ENCODE measurements at places on chromosomes 5 and 9.
A peak's percentile ranks its signal among the peaks of the same experiment; 100 is the strongest.

DNA sequence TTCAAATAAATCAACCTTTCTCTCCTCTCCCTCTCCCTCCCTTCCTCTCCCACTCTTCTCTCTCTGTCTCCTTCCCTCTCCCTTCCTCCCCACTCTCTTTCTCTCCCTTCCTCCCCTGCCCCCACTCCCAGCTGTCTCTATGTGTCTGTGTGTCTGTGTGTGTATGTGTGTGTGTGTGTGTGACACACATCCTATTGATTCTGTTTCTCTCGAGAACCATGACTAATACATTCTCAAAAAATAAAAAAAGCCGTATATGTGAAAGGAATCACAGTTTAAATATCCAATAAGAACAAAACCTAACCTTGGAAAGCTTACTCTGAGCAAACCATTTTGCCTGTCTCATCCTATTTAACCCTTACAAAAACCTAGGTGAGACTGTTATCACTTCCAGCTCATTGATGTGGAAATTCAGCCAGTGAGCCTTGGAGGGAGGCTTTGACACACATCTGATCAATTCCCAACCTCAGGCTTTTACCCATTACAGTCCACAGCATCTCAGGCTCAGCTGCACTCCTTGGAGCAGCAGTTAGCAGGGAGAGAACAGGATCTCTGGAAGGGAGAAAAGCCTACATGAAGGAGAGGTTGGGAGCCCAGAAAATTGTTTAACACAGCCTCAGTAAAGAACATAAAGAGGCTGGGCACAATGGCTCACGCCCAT, 8.3 kb downstream of the HSD17B3 start:
- DNase-seq: no peak

GRCh38 chr9:86099701-86100364, 475 bp upstream of the GOLM1 start:
- peak; percentile 22 for DNase-seq

- no peak for DNase-seq
Measured at GRCh38 chr9:76290555-76290954, 103.7 kb downstream of the RFK start.

- DNase-seq: peak; percentile 81
Measured at GRCh38 chr9:105141146-105141975, 103.1 kb upstream of the SLC44A1 start.

GRCh38 chr5:167565189-167565954, 726.1 kb upstream of the WWC1 start:
- no peak for DNase-seq

DNA sequence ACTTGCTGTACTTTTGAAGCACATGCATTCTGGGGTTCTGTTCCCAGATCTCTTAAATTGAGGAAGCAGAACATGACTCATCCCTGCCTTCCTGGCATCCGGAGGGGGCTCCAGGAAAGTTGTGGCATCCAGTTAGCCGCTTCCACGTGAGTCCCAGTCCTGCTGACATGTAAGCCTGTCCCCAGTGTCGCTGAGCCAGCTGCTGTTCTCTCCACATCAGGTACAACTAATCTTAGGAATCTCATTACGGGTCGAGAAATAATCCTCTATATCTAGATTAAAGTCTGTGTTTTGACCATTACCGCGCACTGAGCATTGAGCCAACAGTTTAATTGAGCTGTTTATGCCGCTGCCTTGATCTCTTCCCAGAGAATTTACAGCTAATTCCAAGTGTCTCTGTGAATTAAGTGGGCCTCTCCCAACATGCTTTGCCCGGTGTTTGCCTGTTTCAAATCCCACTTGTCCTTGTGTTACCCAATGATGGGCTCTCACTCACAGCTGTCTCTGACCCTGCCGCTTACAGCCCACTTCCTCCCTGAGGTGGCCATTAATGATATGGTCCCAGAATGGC, 10.5 kb upstream of the SHB start:
- DNase-seq: no peak

GRCh38 chr5:85931220-85931619, 686.5 kb upstream of the COX7C start:
- no peak for DNase-seq

GRCh38 chr5:169762338-169763095, 125.4 kb downstream of the DOCK2 start:
- DNase-seq: no peak

GRCh38 chr5:59661954-59662615, 231.4 kb downstream of the PDE4D start:
- DNase-seq: no peak

All from CD14-positive monocyte (primary cell).